A549 treated with CORT108297 at 1 μM for 4 hours (cell line): ENCODE measurements at places on chromosomes 7 and 10. TPM values are rescaled to one million over a fixed set of nuclear protein-coding genes. Genes with fewer than 3 reads are reported as not detected.

Gene ITGA8
- not detected in 5 replicates for total RNA-seq

Gene FEZF1
- not detected in 5 replicates for total RNA-seq

Gene UPK3B
- 10.2 to 19.3 TPM (median 18.6 TPM) in 5 replicates for total RNA-seq

Gene AQP1
- total RNA-seq: 0.36 to 0.55 TPM (median 0.42 TPM) in 5 replicates

Gene PLA2G12B
- total RNA-seq: not detected in 5 replicates

Gene GPR158
- 0.03 to 0.05 TPM (median 0.04 TPM) in 4 of 5 replicates, not detected in the other for total RNA-seq

Gene EFCAB10
- 2.4 to 3.7 TPM (median 3.0 TPM) in 5 replicates for total RNA-seq

Gene BEND7
- 9.5 to 13.6 TPM (median 12.3 TPM) in 5 replicates for total RNA-seq

Gene HOXA11
- 0.54 to 0.79 TPM (median 0.77 TPM) in 5 replicates for total RNA-seq

Gene OR2A12
- total RNA-seq: not detected in 5 replicates

Gene DOCK4
- 3.7 to 6.3 TPM (median 5.6 TPM) in 5 replicates for total RNA-seq

Gene TUBAL3
- total RNA-seq: 0.23 to 0.57 TPM (median 0.39 TPM) in 5 replicates

Gene TSPAN14
- total RNA-seq: 116 to 163 TPM (median 157 TPM) in 5 replicates
